ENCODE measurements at places on chromosomes 4 and X.

DNA sequence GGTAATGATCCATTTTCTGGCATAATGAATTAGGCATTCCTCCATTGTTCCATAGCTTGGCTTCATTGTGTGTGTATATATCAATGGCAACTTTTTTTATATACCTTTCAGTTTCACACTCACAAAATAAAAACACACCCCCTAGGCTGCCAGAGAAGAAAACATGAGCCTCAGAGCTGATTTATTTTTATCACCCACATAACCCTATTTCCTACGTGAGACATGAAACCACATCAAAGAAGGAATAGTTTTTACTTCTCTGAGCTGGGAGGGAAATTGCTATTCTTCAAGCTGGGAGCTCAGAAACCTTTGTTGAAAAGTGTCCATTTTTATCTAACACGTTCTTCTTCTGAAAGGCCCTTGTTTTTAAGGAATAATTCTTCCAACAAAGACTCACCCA, 126.7 kb upstream of the RAI2 start:
- DNase-seq, result no peak

GRCh38 chr4:112031712-112032328, 113.4 kb upstream of the FAM241A start:
- no peak for DNase-seq

- DNase-seq, result no peak
These were observed 148.3 kb downstream of the DCTD start for GRCh38 chr4:182768838-182769237.

- no peak for DNase-seq
These were observed 152.3 kb upstream of the MAD2L1 start for GRCh38 chr4:120218981-120219380.

GRCh38 chr4:18608908-18609533, 587.5 kb upstream of the LCORL start:
- DNase-seq, result no peak

DNA sequence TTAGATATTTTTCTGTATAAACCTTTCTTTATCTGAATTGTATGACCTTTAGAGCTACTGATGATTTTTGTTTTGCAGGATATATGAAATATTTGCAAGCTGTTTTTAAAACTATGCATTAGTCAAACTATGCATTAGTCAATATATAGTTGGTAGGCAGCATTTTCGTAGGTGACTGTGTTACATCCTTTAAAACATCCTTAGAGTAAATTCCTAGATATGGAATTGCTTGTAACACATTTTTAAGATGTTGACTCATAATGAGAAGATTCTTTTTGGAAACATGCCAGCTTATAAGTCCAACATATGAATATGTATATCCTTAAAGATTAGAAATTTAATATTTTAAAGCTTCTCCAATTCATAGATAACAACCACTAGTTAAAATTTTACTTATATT, 1768.5 kb downstream of the PCDH7 start:
- DNase-seq, result no peak
